COLO829 (cell line): ENCODE measurements at places on chromosomes 3 and 15.

- peak; percentile 80 for DNase-seq
Observed at GRCh38 chr3:10553591-10554235, 48.3 kb upstream of the ATP2B2 start.

GRCh38 chr3:106338582-106339214, 469.9 kb upstream of the CBLB start:
- DNase-seq, result no peak

- DNase-seq, result no peak
Observed at GRCh38 chr3:94099311-94099710, 36.5 kb downstream of the NSUN3 start.

DNA sequence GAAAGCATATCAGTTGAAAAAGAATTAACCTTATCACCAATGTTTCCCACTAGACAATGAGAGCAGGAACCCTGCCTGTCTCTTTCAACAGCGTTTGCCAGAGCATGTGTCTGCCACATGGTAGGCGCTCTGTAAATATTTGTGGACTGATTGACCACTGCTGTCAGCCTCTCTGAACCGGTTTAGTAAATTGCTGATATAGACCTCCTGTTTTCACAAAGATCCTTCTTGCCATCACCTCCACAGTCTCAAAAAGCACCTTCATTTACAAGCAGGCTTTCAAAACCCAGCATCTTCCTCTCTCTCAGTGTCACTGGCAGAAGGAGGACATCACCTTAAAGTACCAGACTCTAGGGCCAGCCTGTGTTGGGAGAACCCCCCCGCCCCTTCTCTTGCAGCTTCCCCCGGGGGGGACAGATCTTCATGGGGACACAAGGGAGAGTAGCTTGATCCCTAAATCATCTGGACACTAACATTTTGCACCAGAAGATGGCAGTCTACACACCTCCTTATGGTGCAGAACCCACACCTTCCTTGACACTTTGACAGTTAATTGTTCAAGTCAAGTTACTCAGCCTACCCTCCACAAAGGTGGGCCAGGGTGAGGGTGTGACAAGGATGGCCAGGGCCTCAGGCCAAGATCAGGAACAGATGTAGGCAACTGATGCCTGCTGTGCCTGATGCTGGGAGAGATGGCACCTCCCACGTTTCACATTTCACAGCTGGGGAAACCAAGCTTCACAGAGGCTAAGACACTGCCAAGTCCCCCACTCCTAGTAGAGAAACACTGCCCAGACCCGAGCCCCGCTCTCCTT, 37.8 kb upstream of the USP3 start:
- no peak for DNase-seq

GRCh38 chr3:103440539-103441203, 1005.9 kb downstream of the ZPLD1 start:
- DNase-seq, result no peak

DNA sequence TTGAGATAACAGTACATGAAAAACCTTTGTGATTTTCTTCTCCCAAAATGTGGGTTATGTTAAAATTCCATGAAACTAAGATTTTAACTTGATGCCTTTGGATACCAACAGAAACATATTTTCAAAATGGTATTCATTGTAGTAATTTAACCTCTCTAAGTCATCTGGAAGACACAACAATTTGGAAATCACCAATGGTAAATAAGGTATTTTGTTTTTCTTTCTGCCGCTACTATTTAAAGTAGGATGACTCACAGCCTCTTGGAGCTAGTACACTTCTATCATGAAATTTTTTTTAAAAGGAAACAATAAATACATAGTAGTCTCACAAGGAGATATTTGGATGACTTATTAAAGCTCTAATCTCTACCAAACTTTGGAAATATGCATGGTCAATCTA, 291.6 kb upstream of the VEPH1 start:
- DNase-seq, result peak; percentile 76

DNA sequence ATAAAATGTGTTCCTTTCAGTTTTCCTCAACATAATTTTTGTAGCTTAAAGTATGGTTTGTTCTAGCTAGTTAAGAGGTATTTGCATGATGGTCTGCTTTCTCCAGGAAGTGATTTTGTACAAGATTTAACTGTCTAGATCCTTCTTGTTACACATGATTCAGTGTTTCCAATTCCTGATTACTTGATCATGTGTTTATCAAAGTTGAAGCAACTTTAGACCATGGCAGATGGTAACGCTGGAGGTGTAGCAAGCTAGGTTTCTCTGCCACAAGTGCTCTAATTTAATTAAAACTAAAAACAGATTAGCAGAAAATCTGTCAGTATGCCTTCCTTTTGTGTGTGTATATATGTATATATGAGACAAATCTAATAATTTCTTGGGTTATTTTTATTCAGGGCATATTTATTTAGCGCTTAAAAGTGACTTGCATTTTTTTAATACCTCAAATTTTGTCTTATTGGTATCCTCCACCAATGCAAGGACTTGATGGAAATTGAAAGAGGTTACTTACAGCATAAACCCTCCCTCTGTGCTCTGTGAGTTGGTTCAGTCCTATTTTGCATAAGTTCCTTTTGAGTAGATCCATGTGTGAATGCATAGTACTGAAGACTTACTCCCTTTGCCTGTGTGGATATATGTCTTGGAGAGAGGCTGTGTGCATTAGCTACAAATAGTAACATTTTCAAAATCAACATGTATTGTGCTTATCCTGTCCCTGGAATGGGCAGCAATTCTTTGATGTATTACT, 157.3 kb upstream of the CGNL1 start:
- DNase-seq, result peak; percentile 11

DNA sequence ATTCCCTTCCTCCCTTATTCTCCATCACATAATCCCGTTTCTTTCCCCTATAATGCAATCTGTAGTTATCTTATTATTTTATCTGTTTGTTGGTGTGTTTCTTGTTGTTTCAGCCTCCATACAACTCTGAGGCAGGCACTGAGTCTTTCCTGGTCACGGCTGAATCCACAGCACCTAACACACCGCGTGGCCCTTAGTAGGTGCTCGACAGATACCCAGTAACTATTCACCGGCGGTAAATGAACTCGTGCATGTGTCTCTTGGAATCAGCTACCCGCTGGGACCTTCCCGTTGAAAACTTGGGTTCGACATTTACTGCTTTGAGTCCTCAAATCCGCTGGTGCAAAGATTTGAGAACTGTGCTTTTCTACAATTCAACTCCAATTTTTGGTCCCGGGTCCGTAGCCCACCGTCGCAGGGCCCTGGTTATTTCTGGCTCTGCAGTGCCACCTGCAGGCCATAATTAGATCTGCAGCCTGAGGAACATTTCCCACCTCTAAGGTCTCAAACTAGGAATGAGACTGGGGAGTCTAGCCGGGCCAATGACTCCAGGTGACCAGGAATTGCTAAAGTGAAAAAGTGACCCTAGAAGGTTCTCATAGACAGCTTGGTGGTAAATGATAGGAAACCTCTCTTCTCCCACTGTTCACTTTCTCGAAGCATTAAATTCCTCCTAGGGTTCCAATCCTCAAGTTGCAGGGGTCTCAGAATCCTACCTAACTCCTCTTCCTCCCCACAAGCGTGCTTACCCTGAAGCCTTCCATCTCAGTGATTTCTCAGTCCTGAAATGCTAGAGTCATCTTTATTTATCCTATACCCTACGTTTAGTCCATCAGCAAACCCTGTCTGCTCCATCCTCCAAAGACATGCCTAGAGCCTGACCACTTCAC, 40.0 kb upstream of the TRH start:
- DNase-seq, result peak; percentile 37

DNA sequence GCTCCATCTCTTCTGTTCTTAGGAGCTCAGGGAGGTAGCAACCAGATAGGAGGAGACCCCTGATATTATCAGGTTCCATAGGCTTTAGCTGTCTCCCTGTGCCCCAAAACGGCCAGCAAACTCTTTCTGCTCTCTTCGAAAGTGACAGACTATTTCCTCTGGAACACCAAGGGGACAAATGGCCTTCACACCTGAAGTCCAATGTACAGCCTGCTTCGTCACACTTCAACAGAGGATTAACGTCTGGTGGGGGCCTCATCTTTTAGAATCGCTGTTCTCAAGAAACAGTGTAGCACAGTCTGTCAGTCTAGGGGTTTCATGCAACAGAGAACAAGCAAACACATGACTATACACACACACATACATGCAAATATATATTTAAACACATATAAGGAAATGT, 152.4 kb upstream of the SETMAR start:
- DNase-seq, result no peak

GRCh38 chr3:184629555-184630160, 68.1 kb downstream of the EPHB3 start:
- no peak for DNase-seq

DNA sequence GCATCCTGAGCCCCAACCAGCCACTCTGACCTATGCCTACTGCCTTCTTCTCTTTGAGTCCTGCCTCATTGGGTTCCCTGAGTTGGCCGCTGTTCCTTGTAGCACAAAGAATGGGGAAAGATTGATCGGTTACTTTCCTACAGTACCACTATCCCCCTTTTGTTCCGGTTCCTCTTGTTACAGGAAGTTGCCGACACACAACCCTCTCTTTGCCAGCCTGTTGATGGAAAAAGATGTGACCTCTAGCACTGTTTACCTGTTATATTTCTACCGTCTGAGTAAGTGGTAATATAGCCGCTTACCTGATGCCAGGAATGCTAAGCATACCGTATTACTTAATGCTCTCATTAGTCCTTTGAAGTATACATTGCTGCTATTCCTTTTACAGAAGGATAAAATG, 9.7 kb upstream of the AHSG start:
- no peak for DNase-seq

GRCh38 chr3:194130807-194131589, 5.0 kb upstream of the HES1 start:
- DNase-seq, result no peak

GRCh38 chr15:100726421-100727190, 124.2 kb downstream of the ASB7 start:
- DNase-seq, result no peak

GRCh38 chr15:51658664-51659063, 22.6 kb upstream of the SCG3 start:
- no peak for DNase-seq

DNA sequence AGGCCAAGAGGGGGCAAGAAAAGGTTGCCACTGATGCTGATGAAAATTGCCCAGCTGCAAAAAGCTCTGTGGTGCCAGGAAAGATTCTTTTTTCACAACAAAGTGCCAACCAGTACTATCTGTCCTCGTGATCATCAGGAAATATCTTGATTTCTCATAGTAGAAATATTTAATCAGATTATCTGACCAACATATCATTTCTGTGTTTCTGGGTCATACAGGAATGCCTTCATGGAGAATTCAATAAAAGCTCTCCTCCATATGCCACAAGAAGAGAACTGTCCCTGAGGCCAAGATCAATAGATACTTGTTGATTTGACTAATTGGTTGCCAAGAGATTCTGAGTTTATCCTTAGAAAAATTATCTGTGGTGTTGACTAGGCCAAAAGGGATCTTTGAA, 63.5 kb downstream of the FSIP1 start:
- no peak for DNase-seq

DNA sequence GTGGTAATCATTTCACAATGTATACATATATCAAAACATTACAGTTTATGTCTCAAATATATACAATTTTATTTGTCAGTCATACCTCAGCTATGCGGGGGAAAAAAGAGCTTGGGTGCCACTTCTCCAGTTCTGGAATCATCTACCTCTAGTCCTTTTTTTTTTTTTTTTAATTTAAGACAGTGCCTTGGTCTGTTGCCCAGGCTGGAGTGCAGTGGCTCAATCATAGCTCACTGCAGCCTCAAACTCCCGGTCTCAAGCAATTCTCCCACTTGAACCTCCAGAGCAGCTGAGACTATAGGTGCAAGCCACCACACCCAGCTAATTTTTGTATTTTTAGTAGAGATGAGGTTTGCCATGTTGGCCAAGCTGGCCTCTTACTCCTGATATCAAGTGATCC, 67.4 kb downstream of the TMEM266 start:
- no peak for DNase-seq

GRCh38 chr3:125213364-125213755, 812 bp upstream of the SLC12A8 start:
- DNase-seq, result no peak

GRCh38 chr3:69882560-69882959, 117.0 kb upstream of the SAMMSON start:
- no peak for DNase-seq

DNA sequence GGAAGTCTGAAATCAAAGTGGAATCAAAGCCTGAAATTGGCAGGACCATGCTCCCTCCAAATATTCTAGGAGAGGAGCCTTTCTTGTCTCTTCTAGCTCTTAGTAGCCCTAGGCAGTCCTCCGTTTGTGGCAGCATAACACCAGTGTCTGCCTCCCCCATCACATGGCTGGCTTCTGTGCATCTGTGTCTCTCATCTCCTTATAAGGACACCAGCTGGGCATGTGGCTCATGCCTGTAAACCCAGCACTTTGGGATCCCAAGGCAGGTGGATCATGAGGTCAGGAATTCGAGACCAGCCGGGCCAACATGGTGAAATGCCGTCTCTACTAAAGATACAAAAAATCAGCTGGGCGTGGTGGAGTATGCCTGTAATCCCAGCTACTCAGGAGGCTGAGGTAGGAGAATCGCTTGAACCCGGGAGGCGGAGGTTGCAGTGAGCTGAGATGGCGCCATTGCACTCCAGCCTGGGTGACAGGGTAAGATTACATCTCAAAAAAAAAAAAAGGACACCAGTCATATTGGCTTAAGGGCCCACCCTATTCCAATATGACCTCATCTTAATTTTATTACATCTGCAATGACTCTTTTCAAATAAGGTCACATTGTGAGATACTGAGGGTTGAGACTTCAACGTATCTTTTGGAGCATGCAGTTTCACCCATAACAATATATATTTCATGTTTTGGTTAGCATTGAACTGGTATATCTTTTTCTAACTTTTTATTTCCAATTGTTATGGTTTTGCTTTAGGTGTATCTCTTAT, 148.0 kb upstream of the TPM1 start:
- DNase-seq, result no peak

GRCh38 chr3:126180477-126181397, at the start of gene ALDH1L1:
ALDH1L1 (minus strand) TSS chr3:126180586; CDS start chr3:126160979, 19,607 bp downstream.
- DNase-seq, result no peak

- DNase-seq, result no peak
Observed at GRCh38 chr3:114221165-114221880, 16.1 kb downstream of the ZNF80 start.

GRCh38 chr15:50234764-50235163, 30.8 kb downstream of the HDC start:
- no peak for DNase-seq

- DNase-seq, result no peak
Observed at GRCh38 chr3:12898290-12898964, 57.1 kb upstream of the RPL32 start.

DNA sequence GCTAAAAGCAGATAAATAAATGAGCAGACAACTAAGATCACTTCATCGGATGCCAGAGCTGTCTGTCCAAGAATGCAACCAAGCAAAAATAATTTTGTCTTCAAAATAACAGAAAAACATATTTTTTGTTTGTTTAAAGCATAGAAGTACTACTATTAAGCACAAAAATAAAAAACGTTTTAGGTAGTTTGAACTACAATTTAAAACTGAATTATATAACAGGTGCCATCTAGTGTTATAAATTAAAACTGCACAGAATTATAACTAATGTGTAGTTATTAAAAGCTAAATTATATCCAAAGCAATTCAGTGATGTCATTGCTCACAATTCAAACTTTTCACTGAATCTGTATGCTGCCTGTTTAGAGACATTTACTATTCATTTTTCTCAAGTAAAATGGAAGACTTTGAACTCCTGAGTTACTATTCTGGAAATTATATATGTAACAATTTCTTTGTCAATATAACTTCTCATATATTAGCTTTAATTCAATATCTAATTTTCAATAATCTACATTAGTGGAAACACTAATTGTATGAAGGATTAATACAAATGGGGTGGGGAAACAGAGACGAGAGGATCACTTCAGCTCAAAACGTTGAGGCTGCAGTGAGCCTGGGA, 29.5 kb downstream of the LINS1 start:
- DNase-seq, result peak; percentile 28
